ENCODE measurements at places on chromosomes 2 and 18.
A peak's percentile ranks its signal among the peaks of the same experiment; 100 is the strongest.

- no peak for DNase-seq
Observed at GRCh38 chr18:77392321-77392720, 142.7 kb downstream of the GALR1 start.

- no peak for DNase-seq
Observed at GRCh38 chr18:2905854-2906703, 59.3 kb downstream of the EMILIN2 start.

DNA sequence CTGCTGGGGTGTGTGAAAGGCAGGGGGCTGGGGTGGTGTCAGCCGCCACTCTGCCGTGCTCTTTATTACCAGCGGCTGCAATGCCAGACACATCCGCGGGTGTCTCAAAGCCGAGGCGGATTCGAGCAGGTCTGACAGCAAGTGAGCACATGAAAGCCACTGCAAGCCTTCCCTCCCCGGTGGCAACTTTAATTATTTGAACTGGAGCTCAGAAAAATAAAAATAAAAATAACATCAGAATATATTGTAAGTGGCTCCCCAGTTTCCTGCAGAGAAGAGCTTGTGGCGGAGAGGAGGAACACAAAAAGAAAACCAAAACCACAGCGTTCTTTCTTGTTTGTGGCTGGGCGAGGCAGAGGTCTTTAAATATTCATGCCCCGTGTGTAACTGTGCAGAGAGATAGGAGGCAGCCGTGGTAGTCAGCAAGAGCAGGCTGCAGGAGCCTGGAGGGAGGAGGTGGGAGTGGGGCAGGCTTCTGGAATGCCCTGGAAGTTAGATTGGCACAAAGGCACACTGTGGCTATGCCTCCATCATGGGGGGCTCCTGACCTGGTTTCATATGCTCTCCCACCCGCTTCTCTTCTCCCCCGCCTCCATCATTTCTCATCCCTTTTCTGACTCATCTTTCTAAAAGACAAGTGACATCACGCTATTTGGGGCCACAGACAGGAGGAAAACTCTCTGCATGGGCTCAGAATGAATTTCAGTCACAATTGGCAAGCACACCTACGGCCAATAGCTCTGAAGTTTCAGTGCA is 199.8 kb downstream of the CLIP4 start:
- DNase-seq: peak; percentile 60

DNA sequence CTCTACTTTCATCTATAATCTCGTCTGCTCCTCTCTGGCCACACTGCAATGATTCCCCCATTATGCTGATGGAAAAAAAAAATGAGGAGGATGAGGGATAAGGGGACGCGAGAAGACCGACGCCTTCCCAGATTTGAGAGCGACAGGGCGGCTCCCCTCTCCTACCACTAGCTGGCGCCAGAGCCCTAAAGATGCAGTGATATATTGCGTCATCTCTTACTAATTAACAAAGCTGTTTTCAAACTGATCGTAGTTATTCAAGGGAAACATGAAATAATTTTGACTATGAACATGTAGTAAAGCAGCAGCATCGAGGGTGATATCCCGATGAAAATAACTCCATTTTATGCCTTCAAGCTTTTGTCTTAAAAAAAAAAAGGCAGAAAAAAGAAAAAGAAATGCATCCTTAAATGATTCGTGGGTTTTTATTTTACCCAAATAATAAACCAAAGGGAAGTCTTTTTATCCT is 48.0 kb upstream of the HNRNPA3 start:
- peak; percentile 45 for DNase-seq
